ENCODE measurements at places on chromosomes 2 and 18. TPM values are rescaled to one million over a fixed set of nuclear protein-coding genes. Genes with fewer than 3 reads are reported as not detected.

DNA sequence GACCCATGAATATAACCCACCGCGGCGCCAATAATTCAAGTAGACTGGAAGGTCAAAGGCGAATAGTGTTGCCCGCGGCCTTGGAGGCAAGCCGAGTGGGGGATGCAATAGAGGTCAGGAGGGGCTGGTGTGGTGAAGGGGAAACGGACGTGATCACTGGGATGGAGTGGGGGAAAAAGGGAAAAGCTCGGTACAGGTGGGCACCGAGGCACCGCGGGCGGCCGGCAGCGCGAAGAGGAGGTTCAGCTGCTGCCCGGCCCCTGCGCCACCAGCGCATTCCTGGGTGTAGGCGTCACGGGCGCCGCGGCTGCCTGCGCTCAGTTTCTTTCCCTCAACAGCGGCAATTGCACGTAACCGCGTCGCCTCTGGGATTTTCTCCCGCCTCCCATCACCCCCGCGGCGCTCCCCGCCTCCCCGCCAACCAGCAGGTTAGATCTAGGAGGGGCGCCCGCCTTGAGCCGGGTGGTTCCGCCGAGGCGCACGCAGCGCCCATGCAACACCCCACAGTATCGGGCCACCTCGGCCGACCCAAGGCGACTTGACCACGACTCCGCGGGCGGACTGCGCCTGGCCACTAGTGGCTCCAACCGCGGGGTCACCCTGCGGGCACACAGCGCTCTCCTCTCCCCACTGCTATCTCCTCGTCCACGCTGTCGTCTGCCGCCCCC, 1.5 kb downstream of the RND3 start:
- peak overlapping the region; percentile 89 for H3K27ac ChIP-seq
- peaks cover 4% of the 10 kb centered on the region for H3K27me3 ChIP-seq
- peak overlapping the region; percentile 55 for H3K4me3 ChIP-seq
- H3K4me1 ChIP-seq: no peaks in the 10 kb centered on the region
- no peaks in the 10 kb centered on the region for H3K36me3 ChIP-seq

GRCh38 chr2:69012310-69013141, 453 bp upstream of the ANTXR1 start:
- H3K27me3 ChIP-seq: no peaks in the 10 kb centered on the region
- peaks cover 14% of the 10 kb centered on the region for H3K4me1 ChIP-seq
- H3K36me3 ChIP-seq: no peaks in the 10 kb centered on the region

- H3K27ac ChIP-seq: no peak overlapping the region
- DNase-seq: no peak
- H3K27me3 ChIP-seq: no peaks in the 10 kb centered on the region
- H3K4me1 ChIP-seq: peaks cover 8% of the 10 kb centered on the region
Measured at GRCh38 chr2:225031599-225031998, 10.7 kb downstream of the DOCK10 start.

DNA sequence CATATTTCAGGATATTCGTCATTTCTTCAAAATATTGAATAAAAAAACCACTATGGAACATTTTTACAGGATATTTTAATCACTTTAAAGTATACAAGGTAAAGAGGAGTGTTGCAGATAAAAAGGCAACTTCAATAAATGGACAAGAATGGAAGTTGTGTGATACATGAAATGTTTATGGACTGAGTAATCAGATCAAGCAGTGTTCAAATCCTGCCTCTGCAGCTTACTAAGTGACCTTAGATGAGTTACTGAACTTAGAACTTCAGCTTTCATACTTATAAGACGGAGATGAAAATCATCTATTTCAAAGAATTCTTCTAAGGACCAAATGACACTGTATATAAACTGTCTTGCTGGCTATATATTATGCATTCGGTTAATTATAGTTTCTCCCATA, 87.2 kb downstream of the LNPK start:
- H3K4me3 ChIP-seq: no peak overlapping the region
- H3K4me1 ChIP-seq: no peaks in the 10 kb centered on the region
- no peaks in the 10 kb centered on the region for H3K36me3 ChIP-seq
- no peak overlapping the region for H3K27ac ChIP-seq

- no peak for DNase-seq
- no peak overlapping the region for H3K27ac ChIP-seq
- H3K4me1 ChIP-seq: no peaks in the 10 kb centered on the region
Measured at GRCh38 chr2:63300835-63301234, 250.2 kb downstream of the OTX1 start.

- DNase-seq: no peak
- no peak overlapping the region for H3K27ac ChIP-seq
- no peaks in the 10 kb centered on the region for H3K27me3 ChIP-seq
- peaks cover 22% of the 10 kb centered on the region for H3K4me1 ChIP-seq
- H3K36me3 ChIP-seq: no peaks in the 10 kb centered on the region
Measured at GRCh38 chr2:236874866-236875481, 210.7 kb upstream of the COPS8 start.

GRCh38 chr2:33672389-33672788, 73.3 kb upstream of the FAM98A start:
- H3K27ac ChIP-seq: no peak overlapping the region
- H3K36me3 ChIP-seq: no peaks in the 10 kb centered on the region
- H3K4me1 ChIP-seq: no peaks in the 10 kb centered on the region

GRCh38 chr18:29406996-29407395, 1230.1 kb upstream of the CDH2 start:
- no peak overlapping the region for H3K4me3 ChIP-seq
- no peaks in the 10 kb centered on the region for H3K4me1 ChIP-seq
- no peaks in the 10 kb centered on the region for H3K27me3 ChIP-seq

GRCh38 chr18:24127735-24128134, 11.1 kb upstream of the CABYR start:
- no peaks in the 10 kb centered on the region for H3K4me1 ChIP-seq
- no peaks in the 10 kb centered on the region for H3K27me3 ChIP-seq
- H3K36me3 ChIP-seq: peaks cover 4% of the 10 kb centered on the region
- H3K27ac ChIP-seq: no peak overlapping the region
- no peak for DNase-seq
- H3K4me3 ChIP-seq: no peak overlapping the region

- H3K27me3 ChIP-seq: no peaks in the 10 kb centered on the region
- H3K27ac ChIP-seq: no peak overlapping the region
- H3K36me3 ChIP-seq: no peaks in the 10 kb centered on the region
- peaks cover 6% of the 10 kb centered on the region for H3K4me1 ChIP-seq
- H3K4me3 ChIP-seq: no peak overlapping the region
Measured at GRCh38 chr2:65427532-65427931, 4.9 kb downstream of the SPRED2 start.

DNA sequence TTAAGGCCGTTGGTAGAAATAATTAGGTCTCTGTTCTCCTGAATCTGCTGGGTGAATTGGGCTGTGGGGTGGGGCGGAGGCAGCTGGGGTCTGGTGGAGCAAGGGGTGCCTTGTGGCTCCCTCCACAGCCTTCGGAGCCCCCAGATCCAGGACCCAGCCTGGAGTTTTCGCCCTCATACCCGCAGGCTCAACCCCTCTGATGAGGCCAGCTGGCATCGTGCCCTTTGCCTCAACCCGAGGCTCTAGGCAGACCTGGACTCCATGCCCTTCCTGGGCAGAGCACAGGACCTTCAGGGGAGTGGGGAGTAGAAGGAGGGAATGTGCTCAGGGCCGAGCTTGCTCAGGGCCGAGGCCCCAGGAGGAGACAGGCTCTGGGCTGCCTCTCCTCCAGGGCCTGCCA, 50.3 kb upstream of the SMAD7 start:
- no peaks in the 10 kb centered on the region for H3K36me3 ChIP-seq
- H3K4me1 ChIP-seq: peaks cover 20% of the 10 kb centered on the region

DNA sequence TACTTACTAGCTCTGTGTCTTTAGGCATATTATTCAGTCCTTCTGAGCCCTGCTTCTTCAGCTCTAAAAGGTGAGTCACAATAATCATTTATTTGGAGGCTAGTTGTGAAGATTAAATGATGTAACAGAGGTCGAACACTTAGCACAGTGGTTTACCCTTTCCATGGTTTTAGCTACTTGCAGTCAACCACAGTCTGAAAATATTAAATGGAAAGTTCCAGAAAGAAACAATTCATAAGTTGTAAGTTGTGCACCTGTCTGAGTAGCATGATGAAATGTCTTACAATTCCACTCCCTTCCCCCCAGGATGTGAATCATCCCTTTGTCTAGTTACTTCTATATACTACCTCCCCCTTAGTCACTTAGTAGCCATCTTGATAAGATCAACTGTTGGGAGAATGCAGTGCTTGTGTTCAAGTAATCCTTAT, 217.6 kb upstream of the THUMPD2 start:
- H3K4me1 ChIP-seq: no peaks in the 10 kb centered on the region
- DNase-seq: no peak
- H3K27me3 ChIP-seq: no peaks in the 10 kb centered on the region
- no peak overlapping the region for H3K4me3 ChIP-seq
- H3K36me3 ChIP-seq: no peaks in the 10 kb centered on the region
- no peak overlapping the region for H3K27ac ChIP-seq

- no peak overlapping the region for H3K4me3 ChIP-seq
Measured at GRCh38 chr2:223532712-223533111, 69.4 kb downstream of the SCG2 start.

DNA sequence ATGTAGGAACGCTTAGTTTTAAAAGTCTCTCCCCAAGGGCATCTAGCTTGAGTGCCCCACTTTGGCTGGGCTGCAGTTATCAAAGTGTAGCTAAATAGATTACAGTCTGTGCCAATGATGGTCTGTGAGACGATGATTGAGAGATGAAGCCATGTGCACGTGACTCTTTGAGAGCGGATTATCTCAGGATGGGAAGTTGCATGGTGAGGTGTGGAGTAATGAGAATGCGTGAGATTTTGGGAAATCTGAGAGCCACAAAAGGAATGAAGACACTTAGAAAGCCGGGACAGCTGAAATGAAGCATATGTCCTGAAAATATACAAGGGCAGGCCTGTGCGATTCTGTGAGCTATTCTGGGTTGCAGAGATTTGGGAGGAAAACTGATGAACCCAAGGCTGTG, 370.0 kb downstream of the TGIF1 start:
- no peaks in the 10 kb centered on the region for H3K27me3 ChIP-seq
- H3K36me3 ChIP-seq: no peaks in the 10 kb centered on the region
- no peak overlapping the region for H3K27ac ChIP-seq
- H3K4me3 ChIP-seq: no peak overlapping the region
- DNase-seq: no peak

DNA sequence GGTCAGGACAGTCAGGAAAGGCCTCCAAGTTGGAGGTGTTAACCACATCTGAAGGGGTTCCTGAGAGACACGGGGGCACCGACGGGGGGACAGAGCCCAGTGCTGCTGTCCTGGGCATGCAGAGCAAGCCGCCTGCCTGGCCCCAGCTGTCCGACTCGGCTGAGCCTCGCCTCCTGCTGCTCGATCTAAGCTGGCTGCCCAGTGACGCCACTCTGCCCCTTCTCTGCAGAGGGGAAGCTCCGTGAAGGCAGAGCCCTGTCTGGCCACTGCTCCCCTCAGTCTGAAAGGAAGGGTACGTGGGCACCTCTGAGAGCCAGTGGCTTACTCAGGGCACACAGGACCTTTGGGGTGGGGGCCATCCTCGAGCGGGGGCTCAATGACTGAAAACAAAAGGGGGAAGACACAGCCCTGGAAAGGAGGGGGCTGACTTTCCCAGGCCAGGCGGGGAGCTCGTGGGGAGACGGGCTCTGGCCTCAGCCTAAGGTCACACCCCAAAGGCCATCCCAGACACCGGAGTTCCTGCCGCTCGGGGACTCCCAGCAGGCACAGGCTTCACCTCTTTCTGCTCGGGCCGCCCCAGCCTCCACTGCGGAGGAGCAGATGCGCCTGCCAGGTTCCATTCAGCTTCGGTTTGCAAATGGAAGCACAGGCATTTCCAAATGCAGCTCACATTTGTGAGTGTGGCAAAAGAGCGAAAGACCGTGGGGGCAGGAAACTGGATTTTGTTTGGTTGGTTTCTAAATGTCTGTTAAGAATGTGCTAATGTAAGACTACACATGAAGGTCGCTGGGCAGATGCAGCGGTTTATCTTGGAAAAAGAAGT, 136.9 kb downstream of the HDAC4 start:
- no peak overlapping the region for H3K4me3 ChIP-seq
- no peak for DNase-seq
- peaks cover 79% of the 10 kb centered on the region for H3K4me1 ChIP-seq
- no peaks in the 10 kb centered on the region for H3K27me3 ChIP-seq
- H3K27ac ChIP-seq: peak overlapping the region; percentile 13

GRCh38 chr18:34767601-34768027, 57.5 kb downstream of the DTNA start:
- no peak overlapping the region for H3K4me3 ChIP-seq
- no peaks in the 10 kb centered on the region for H3K4me1 ChIP-seq
- H3K27ac ChIP-seq: no peak overlapping the region
- no peaks in the 10 kb centered on the region for H3K27me3 ChIP-seq
- no peak for DNase-seq

- H3K4me1 ChIP-seq: no peaks in the 10 kb centered on the region
- no peak for DNase-seq
- H3K36me3 ChIP-seq: no peaks in the 10 kb centered on the region
- no peaks in the 10 kb centered on the region for H3K27me3 ChIP-seq
Measured at GRCh38 chr2:98416383-98417159, 28.1 kb upstream of the INPP4A start.

GRCh38 chr2:31429759-31430438, 15.4 kb upstream of the XDH start:
- no peak overlapping the region for H3K4me3 ChIP-seq
- H3K4me1 ChIP-seq: no peaks in the 10 kb centered on the region
- no peak overlapping the region for H3K27ac ChIP-seq
- H3K27me3 ChIP-seq: no peaks in the 10 kb centered on the region
- no peak for DNase-seq

DNA sequence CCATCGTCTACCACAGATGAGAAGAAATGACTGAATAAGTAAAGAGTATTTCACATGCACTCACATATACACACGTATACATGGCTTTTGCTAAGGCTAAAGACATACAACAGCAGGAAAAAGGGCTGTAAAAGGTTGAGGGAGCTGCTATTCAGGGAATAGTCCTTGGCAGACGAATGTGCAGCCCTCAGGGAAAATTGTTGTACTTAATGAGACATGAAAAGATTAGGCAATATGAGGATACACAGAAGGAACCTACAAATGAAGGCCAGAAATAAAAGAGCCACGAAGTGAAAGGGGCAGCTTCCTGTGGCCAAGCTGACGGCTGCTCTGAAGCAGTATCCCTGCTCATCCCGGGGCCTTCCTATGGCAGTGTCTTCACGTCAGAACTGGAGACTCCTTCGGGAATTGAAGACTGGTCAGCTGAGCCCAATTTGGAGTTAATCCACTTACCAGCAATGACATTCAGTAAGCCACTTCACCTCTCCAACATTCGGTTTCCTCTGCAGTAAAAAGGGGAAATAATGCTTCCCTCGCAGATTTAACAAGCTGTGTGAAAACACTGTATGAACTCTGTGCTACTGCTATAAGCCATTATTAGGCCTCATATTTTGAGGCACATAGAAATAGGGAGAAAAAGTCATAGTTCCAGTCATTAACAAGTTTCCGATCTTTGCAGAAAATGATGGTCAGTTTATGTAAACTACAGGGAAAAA, 221.8 kb downstream of the STK39 start:
- H3K4me1 ChIP-seq: no peaks in the 10 kb centered on the region
- no peak for DNase-seq
- no peaks in the 10 kb centered on the region for H3K36me3 ChIP-seq
- H3K27ac ChIP-seq: no peak overlapping the region

GRCh38 chr2:132936791-132937190, 266.8 kb upstream of the LYPD1 start:
- no peaks in the 10 kb centered on the region for H3K4me1 ChIP-seq
- no peaks in the 10 kb centered on the region for H3K27me3 ChIP-seq
- H3K36me3 ChIP-seq: no peaks in the 10 kb centered on the region

HRH4 gene
- total RNA-seq: 0.10 TPM

SERPINB10 gene
- total RNA-seq: 0.30 TPM

SP3 gene
- 74.0 TPM for total RNA-seq

IL1A gene
- total RNA-seq: 3.0 TPM

POTEJ gene
- total RNA-seq: 0.30 TPM

OTX1 gene
- 1.7 TPM for total RNA-seq

DPP10 gene
- total RNA-seq: not detected

SATB2 gene
- total RNA-seq: 2.2 TPM

FOXI3 gene
- total RNA-seq: 0.09 TPM

CFC1 gene
- not detected for total RNA-seq

PMAIP1 gene
- total RNA-seq: 4.9 TPM

Measured in upper lobe of left lung (tissue), 6 donors.